ENCODE measurements at places on chromosomes 12 and 14. TPM values are rescaled to one million over a fixed set of nuclear protein-coding genes. Genes with fewer than 3 reads are reported as not detected.
A peak's percentile ranks its signal among the peaks of the same experiment; 100 is the strongest.

The CARMIL3 gene
- not detected for total RNA-seq

The CIROP gene
- not detected for total RNA-seq

DNA sequence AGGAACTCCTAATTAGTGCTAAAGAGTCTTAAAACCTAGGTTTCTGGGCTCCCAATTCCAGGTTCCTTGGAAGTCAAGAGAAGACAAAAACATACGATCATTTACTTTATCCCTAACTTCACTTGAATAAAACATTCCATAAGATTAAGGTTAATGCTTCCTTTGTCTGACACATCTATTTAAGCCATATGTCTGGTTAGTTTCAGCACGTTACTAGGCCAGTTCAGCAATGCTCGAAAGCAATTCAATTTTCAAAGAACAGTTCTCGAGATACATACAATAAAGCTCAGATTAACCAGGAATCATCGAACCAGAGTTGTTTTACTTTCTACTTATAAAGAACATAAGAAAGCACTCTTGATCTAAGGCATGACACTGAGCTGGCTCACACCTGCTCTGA, 68.0 kb upstream of the POC1B start:
- DNase-seq: no peak

- no peak for DNase-seq
Measured at GRCh38 chr12:108784270-108784669, 53.0 kb upstream of the CORO1C start.

GRCh38 chr14:102999227-102999895, 58.0 kb downstream of the CDC42BPB start:
- no peak for DNase-seq

The HOXC12 gene
- 0.38 TPM for total RNA-seq

The GCH1 gene
- 0.51 TPM for total RNA-seq

- no peak for DNase-seq
Measured at GRCh38 chr14:79295385-79295784, 915.9 kb downstream of the DIO2 start.

GRCh38 chr12:94561943-94562411, 88.4 kb downstream of the TMCC3 start:
- DNase-seq: no peak

- no peak for DNase-seq
Measured at GRCh38 chr12:77645966-77646598, 184.6 kb upstream of the NAV3 start.

- DNase-seq: no peak
Measured at GRCh38 chr14:20434701-20435581, 1.0 kb downstream of the KLHL33 start.

The STON2 gene
- 44.5 TPM for total RNA-seq

The SLC7A7 gene
- 4.2 TPM for total RNA-seq

The CLEC9A gene
- not detected for total RNA-seq

The OVCH1 gene
- total RNA-seq: 0.11 TPM

GRCh38 chr14:59150990-59151389, 37.5 kb upstream of the DAAM1 start:
- DNase-seq: no peak

The ERP27 gene
- total RNA-seq: not detected

The GALNT9 gene
- 0.63 TPM for total RNA-seq

- no peak for DNase-seq
Measured at GRCh38 chr14:60632257-60632656, 17.0 kb downstream of the SIX1 start.

The PEBP1 gene
- total RNA-seq: 275 TPM

The MMP14 gene
- total RNA-seq: 292 TPM

GRCh38 chr12:44076871-44077270, 241.0 kb downstream of the TMEM117 start:
- DNase-seq: peak; percentile 6

DNA sequence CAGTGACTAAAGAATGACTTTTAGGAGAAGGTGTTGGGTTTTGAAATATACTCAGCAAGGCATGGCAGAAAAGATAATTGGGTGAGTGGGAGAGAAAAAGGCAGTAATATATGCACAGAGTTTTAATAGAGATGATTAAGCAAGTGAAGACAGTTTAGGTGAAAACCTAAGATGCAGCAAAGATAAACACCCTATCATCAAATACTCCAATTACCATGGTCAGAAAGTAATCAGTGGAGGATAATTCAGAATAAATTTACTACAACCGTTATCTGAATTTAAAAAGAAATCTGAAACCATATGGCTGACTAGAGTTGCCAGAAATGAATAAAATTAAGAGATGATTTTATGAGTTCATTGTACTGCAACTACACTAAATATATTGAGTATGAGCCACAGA, 26.8 kb downstream of the NAA30 start:
- no peak for DNase-seq

The SRRM4 gene
- not detected for total RNA-seq

- no peak for DNase-seq
Measured at GRCh38 chr12:13311551-13311950, 115.0 kb downstream of the EMP1 start.

The CCDC196 gene
- total RNA-seq: not detected

DNA sequence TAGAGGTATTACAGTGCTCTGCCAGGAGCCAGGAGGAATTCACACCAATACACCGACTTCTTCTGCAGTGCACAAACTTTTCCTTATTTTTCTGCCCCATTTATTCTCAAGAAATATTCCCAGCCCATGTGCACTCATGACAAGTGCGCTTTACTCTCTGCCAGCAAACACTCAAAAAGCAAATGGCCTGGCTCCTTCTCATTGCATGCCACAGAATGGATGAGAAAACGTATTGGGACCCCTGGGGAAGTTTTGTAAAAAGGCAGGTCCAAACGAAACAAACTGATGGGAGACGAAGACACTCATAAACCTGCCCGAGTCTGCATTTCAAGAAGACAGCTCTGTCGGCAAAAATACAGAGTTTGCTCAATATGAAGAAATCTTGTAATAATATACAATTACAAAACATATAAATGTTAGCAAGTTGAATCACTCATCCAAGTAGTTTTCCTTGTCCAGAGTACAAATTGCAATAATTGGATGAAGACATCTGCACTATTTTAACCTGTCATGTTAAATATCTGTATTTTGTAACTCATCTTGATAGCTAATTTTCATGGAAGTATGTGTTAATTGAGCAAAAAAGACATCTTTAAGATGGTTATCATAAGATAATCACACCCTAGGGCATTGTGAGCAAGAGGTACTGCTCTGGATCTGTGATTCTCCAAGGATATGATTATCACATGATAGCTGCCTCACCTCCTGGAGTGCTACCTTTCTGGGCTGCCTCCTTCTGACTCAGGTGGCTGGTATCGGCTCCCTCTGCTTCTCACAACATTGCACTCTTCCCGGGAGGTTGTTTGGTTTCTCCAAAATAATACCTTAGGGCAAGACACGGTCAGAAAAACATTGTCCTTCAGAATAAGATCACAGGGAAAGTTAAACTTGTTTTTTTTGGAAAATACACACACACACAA, 260.8 kb upstream of the G2E3 start:
- DNase-seq: no peak

- peak; percentile 53 for DNase-seq
Measured at GRCh38 chr14:102805371-102805891, 28.2 kb downstream of the TRAF3 start.

The RPGRIP1 gene
- not detected for total RNA-seq

The IFI27 gene
- 0.51 TPM for total RNA-seq

DNA sequence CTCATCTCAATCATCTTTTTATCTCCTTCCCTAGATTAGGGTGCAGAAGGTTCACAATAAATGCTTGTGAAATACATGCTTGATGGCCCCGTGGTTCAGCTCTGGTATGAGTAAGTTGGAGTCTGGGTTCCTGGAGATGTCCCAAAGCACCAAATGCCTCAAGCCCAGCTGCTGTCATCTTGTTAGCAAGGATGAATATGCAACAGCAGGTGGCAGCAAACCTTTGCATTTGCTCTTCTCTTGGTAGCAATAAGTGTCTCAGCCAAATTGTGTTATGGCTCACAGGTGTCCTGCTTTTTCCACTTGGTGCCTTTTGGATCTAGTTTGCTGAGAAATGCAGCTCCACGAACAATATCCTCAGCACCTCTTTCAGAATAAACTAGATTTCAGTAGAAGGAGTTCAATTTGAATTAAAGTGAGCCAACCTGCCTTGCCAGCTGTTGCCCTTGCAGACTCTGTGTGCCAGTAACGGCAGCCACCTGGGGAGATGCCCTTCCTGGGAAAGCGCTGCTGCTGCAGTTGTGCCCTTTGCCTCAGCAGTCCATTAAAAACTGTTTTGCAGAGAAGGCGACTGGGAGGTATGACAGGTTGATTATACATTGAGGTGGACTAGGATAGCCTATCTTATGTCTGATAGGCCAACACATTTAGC, 417.3 kb downstream of the SNAPC1 start:
- DNase-seq: peak; percentile 53

- DNase-seq: no peak
Measured at GRCh38 chr12:56338308-56339157, at the start of gene IL23A. Gene IL23A (plus strand): TSS chr12:56338884. CDS start chr12:56339045, 161 bp downstream.

DNA sequence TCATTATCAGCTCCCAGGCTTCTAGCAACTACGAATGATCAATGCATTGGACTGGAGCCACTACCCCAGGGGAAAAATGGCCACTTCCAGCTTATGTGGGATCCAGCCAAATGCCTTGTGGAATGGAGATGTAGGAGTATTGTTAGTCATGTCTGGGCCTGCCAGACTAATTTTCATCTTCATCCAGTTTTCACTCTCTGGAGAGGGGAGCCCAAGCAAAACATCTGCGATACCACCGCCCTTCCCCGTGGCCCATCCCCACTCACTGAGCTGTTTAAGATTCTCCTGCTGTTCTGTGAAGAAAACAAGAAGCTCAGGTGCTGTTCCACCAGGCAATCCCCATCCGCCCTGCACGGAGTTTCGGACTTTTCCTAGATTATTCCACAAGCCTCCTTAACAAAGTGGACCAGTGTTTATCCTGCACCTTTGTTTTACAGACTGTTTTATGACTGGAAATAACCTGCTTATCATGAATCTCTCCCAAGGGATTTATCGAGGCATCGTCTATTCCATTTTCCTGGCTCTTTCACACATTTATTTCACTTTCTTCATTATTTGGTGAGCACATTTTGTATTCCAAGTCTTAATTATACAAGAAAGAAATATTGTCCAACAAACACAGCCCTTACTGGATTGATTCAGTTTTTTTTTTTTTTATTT, 35.5 kb upstream of the MAX start:
- DNase-seq: no peak

DNA sequence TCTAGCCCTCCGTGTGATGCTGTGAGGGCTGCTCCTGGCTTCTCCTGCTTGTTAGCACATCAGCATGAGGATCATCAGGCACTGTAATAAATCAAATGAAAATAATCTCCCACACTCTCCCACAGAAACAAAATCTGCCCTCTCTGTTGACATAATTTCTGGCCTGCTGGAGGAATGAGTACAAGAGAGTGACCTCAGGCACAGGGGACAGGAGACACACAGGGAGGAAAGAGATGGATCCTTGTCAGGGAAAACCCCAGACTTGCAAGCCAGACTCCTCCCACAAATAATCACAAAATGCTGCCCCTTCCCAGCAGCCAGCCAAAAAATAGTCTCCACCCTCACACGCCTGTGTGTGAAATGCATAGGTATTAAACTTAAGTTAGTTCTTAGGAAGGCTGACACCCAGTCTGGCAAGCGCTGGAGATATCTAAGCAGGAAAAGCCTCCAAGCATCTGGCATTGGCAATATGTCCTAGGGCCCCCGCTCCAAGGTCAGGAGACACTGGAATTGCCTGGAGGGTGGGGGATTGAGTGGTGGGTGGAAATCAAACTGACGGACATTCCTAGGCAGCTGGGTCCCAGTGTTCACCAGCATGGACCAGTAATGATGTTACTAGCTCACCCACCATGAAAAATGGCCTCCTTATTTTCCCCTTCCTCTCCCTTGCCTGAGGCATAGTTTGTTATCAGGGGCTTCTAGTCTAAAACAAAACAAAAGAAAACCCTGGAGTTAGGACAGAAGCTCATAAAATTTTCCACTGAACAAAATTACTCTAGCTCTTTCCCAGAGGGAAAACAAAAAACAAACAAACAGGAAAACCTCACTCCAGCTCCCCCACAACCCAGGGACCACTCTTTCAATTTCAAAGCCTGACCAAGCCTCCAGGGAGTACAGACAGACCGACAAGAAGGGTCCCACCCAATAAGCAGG, 22.0 kb downstream of the SMUG1 start:
- no peak for DNase-seq

- no peak for DNase-seq
Measured at GRCh38 chr14:56554301-56554700, 25.3 kb upstream of the TMEM260 start.

DNA sequence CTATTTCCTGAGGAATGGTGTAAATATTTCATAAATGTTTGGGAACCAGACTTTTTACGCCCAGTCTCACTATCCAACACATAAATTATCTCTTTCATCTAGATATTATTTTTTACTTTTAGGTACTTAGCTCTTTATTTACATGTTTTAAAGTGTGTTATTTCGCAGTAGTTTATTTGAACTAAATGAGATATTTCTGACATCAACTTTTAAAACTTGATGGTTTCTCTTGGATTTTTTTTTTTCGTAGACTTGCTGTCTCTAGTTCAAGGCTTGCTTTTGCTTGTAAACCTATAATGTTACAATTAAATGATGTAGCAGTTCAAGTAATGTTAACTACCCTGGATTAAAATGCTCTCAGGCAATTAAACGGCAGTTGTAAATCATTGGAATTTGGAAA, 241.7 kb upstream of the PDE3A start:
- DNase-seq: no peak

The NPFF gene
- total RNA-seq: not detected

DNA sequence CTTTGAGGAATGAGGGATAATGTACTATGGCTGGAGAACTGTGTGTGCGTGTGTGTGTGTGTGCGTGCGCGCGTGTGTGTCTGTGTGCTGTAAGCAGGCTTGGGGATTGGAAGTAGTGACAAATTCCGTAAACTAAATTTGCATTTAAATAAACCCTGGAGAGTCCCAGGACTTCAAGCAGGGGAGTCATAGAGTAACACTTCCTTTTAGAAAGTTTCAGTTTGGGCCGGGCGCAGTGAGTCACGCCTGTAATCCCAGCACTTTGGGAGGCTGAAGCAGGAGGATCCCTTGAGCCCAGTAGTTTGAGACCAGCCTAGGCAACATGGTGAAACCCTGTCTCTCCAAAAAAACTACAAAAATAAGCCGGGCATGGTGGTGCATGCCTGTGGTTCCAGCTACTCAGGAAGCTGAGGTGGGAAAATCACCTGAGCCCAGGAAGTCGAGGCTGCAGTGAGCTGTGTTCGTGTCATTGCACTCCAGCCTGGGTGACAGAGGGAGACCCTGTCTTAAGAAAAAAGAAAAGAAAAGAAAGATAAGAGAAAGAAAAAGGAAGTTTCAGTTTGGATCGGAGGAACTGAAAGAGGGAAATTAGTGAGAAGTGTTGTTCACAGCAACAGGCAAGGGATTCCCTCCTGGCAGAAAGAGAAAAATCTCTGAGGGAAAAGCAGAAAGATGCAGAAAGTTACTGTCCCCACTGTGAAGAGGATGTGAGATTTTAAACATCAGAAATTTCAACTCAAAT, 222.7 kb upstream of the SOX5 start:
- no peak for DNase-seq

GRCh38 chr12:16163901-16164300, 113.6 kb downstream of the SLC15A5 start:
- DNase-seq: peak; percentile 1

DNA sequence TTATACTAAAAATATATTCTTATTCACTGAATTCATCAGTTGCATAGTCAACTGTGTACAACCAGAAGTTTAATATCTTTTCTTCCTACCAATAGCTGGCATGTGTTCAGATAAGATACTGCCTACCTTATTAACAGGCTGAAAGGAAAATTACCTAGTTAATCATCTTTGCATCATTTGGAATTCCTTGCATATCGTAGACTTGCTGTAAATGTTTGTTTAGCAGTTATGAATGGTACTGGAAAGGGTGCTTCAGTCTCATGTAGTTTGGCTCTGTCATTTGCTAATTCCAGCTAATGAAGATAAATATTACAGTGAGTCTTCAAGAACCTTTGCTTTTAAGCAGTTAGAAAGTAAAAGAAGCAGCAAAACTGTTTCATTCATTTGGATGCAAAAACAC, 84.4 kb downstream of the PPHLN1 start:
- DNase-seq: no peak

Data from LHCN-M2 (cell line).